ENCODE measurements at places on chromosomes 5 and 9.

GRCh38 chr5:33362915-33363314 lies 77.8 kb upstream of the TARS1 start:
- no peak for DNase-seq

- no peak for DNase-seq
These were observed 283.0 kb upstream of the PCSK5 start for GRCh38 chr9:75607521-75607920.

DNA sequence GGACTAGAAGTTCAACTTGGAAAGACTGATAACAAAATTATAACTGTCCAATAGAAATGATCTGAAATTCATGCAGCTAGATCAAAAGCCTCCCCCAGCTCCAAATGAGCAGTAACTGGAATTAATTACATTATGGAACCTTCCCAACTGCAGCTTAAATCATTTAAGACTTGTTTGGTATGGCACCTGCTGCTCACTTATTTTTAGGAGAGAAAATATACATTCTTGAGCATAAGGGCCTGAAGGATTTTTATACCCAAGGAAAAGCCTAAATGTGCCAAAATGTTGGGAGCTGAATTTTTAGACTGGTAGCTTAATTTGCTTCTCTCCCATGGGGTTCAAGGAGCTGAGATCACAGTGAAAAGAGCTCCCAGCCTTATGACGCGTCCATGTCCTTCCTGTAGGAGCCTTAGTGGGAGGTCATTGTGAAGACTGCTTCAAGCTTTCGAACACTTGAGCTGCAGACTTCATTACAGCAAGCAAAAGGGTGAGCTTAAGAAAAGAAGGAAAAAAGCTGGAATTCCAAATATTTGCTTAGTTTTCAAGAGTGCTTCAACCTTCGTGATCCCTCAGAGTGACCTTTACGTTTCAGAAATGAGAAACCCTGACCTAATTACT lies 276.0 kb downstream of the DMAC1 start:
- DNase-seq: no peak

- no peak for DNase-seq
These were observed 35.8 kb downstream of the OTULINL start for GRCh38 chr5:14617441-14617840.

- no peak for DNase-seq
These were observed 363.4 kb downstream of the NPR3 start for GRCh38 chr5:33074548-33074947.

Measured in kidney glomerular epithelial cell (primary cell).